ENCODE measurements at places on chromosomes 4 and X.

DNA sequence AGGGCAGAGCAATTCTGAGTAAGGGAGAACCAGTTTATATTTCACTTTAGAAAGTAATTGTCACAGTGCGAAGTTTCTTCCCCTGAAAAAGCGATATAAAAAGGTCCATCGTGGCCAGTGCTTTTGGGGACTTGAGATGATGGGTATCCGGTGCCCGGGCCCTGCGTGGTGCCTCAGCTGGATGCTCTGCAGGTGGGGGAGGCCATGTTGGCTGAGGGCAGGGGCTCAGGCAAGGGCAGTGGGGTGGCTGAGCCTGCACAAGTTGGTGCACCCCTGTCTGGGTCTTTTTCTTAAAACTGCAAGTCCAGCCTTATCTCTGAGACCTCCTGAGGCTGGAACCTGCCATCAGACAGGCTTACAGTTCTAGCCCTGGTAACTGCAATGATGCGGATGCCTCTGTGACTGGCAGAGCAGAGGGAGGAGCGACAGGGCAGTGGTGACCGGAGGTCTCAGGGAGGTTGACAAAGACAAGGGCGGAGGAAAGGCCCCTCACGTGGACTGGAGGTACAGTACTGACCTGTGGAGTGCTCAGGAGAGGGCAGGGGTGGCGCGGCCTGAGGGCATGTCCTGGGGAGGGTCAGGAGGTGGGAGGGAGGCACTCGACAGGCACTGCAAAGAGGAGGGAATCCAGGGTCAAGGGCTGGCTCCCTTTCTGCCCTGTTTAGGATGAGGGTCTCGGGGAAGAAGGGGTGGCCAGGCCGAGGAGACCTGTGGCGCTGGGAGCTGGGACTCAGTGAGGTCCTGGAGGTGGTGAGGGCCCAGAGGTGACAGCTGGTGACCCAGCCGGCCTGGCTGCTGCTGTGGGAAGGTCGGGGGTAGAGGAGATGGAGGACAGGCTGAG, 1.8 kb downstream of the RGS12 start:
- DNase-seq = no peak

DNA sequence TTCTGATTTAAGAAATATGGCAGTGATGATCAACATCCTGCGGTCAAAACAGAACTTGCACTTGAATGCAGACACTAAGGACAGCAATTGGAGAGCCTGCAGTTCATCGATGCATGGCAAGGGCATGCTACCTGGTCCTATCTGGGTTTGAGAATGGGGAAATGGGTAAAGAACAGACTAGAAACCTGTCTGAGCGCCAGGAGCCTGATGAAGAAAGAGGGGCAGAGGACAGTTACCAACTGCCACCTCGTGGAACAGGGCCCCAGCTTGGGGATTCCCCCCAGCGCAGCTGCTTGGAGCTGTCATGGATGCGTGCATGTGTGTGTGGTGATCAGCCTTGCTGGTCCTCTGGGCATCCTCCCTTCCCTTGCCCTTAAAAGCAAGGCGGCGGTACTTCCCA, 30.2 kb upstream of the NKRF start:
- no peak for DNase-seq

DNA sequence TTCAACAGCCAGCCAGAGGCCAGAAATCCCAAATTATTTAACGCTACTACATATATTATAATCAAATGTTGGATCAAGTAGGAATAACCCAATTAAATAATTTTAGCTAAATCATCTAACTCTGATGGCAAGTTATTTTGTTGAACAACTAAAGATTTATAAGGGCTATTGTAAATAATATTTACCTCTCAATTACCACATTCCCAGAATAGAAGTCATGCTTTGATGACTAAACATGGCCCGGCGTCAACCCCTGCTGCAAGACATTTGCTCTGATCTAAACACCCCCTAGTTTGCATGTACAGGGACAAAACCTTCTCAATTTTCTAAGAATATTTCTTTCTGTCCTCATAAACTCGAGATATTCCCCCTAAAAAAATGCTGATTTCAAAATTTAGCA, 14.2 kb downstream of the VEGFC start:
- DNase-seq = no peak

DNA sequence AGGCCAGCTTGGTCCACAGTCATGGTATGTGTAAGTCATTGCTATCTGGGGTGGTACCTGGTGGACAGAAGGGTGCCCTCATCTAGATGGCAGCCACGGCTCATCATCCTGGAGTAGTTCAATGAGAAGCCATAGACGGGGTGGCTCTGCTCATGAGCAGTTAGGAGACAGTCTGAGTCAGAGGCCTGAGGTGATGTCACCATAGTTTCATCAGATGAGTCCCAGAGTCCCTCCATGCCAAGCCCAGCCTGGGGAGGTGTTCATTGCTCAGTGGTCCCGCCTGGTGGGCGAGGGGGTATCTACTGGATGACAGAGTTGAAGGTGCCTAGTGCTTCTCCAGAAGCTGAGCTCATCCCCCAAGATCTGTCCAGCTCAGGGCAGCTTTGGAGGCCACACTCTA, 49.8 kb downstream of the DLG3 start:
- no peak for DNase-seq

DNA sequence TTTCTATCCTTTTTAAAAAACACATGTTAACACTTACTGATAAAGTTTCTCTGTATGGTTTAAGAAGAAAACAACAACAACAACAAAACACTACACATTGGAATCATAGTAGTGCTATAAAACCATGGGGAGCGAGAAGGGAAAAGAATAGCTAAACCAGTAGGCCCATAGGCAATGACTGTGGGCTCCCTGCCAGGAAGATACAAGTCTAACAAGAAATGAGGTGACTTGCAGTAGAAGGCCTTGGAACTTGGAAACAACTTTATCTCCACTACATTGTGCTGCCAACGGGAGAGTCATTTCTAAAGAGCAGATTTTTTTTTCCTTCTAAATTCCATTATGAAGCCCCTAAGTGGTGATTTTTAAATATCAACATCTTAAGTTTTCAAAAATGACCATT, 78.0 kb downstream of the GPC4 start:
- DNase-seq = no peak

DNA sequence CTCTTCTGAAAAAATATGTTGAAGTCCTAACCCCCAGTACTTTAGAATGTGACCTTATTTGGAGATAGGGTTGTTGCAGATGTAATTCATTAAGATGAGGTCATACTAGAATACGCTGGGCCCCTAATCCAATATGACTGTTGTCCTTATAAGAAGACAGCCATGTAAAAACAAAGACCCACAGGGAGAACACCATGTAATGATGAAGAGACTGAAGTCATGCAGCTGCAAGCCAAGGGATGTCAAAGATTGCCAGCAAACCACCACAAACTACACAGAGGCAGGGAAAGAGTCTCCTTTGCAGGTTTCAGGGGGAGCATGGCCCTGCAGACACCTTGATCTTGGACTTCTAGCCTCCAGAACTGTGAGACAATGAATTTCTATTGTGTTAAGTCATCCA, 37.4 kb downstream of the CXorf58 start:
- DNase-seq = no peak

DNA sequence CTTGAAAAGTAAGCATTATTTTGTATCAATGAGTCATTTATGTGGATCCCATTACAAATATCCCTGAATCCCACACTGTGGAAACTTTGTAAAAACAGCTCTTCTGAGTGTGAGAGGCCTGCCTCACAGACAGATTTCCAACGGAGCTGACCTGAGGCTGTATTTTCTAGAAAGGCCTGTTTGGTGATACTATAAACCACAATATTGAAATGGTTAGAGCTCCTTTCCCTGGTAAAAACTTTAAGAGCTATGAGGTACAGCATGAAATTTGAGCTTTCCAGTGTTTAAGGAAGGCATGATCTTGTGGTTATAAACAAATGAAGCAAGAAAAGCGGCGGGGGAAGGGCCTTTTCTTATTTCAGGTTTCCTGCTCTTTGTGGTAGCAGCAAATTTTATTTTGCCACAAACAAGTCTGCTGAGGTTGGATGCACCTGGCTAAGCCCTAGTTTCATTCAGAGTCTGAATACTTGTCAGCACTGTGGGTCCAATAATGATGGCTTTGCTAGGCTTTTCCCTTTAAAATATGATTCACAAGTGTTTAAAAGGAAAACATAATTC, 86.8 kb upstream of the ETNPPL start:
- no peak for DNase-seq
